ENCODE measurements at places on chromosomes 4 and X. TPM values are rescaled to one million over a fixed set of nuclear protein-coding genes. Genes with fewer than 3 reads are reported as not detected.
A peak's percentile ranks its signal among the peaks of the same experiment; 100 is the strongest.

DNA sequence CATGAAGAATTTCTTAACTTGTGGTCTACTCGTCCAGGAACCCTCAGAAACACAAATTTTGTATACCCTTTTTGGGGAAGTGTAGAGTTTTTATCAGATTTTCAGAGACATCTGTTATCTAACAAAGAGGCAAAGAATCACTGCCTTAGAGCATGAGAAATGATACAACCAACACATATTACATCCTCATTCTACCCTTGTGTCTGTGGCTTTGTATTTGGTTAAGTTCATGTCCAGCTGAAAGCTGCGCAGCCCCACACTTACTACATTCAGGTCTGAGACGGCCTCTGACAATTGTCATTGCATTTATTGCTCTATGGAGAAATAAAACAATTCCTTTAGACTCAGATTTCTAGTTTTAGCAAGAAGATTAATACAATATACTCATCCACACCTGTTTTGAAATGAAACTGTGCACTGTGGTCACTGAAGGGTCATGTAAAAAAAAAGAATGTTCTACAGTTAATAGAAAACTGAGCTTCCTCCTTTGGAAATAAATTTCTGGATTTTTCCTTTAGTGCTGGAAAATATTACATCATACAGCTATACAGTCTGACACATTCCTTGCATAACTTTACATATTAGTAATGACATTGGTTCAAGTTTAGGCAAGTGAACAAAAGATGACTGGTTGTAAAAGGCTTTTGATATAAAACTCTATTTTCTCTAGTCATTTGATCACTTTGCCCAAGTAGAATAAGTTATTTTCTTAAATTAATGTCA is 39.8 kb downstream of the GLRB start:
- DNase-seq, result peak; percentile 40

GRCh38 chr4:114527637-114528036 is 71.0 kb upstream of the UGT8 start:
- peak; percentile 20 for DNase-seq

GRCh38 chr4:15434091-15434490 is 6.3 kb downstream of the C1QTNF7 start:
- DNase-seq, result no peak

GRCh38 chr4:113080050-113080449 is 30.6 kb downstream of the ANK2 start:
- DNase-seq, result no peak

GRCh38 chr4:168771251-168771650 is 238.8 kb downstream of the CBR4 start:
- DNase-seq, result no peak

- no peak for DNase-seq
Observed at GRCh38 chr4:34261799-34262314, 1982.5 kb downstream of the ARAP2 start.

DNA sequence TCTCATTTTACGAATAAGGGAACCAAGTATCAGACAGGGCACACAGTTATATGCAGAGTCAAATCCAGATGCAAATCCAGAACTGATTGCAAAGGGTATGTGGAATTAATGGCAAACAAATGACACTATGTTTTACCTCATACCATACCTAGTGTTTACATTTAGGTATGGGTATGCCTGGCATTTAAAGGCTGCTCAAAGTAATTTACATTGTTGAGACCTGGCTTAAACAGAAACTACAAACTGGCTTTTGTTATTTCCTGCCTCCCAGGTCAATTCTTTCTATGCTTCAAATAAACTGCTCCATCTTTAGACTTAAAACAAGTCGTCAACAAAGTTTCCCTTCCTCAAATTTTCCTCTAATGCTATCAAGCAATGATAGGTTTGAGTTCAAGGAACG is 33.7 kb downstream of the ANKRD17 start:
- DNase-seq, result no peak

DNA sequence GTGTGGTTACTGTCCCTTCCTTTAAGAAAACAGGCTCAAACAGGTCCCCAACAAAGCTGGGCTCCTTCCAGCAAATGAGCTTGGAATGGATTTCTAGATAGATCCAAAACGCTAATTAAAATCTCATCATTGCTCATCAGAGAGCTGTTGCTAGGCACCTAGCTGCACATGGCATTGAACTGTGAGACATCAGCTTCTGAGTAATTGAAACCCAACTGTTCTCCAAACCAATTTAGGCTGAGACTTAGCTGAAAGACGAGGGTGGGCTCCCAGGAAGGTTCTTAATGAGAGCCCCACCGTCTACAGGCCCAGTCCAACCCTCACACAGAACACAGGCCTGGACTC is 59.1 kb downstream of the FAM184B start:
- DNase-seq, result peak; percentile 14

GRCh38 chrX:153669174-153669890 is 4.3 kb downstream of the PNCK start:
- DNase-seq, result no peak

DNA sequence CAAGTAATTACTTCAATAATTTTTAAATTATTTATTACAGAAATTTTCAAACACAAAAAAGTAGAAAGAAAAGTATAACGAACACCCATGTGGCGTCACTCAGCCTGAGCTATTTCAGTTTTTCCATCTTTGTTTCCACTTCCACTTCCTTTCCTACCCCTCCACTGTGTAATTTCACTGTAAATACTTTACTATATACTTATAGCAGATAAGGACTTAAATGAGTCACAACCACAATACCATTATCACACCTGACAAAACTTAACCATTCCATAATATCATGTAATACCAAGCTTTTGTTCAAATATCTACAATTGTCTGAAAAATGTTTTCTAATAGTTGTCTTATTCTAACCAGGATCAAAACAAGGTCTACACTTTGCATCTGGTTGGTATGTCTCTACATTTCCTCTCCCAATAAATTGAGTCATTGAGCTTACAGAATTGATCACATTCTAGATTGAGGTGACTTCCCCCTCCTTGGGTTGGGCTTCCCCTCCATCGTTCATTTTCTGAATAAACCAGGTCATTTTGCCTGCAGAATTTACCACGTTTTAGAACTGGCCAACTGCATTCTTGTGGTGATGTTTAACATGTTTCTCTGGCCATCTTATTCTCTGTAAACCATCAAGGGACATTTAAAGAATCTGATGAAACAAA is 48.7 kb downstream of the ATP10D start:
- no peak for DNase-seq

GRCh38 chr4:67020438-67020797 is 524.9 kb downstream of the CENPC start:
- peak; percentile 6 for DNase-seq

DNA sequence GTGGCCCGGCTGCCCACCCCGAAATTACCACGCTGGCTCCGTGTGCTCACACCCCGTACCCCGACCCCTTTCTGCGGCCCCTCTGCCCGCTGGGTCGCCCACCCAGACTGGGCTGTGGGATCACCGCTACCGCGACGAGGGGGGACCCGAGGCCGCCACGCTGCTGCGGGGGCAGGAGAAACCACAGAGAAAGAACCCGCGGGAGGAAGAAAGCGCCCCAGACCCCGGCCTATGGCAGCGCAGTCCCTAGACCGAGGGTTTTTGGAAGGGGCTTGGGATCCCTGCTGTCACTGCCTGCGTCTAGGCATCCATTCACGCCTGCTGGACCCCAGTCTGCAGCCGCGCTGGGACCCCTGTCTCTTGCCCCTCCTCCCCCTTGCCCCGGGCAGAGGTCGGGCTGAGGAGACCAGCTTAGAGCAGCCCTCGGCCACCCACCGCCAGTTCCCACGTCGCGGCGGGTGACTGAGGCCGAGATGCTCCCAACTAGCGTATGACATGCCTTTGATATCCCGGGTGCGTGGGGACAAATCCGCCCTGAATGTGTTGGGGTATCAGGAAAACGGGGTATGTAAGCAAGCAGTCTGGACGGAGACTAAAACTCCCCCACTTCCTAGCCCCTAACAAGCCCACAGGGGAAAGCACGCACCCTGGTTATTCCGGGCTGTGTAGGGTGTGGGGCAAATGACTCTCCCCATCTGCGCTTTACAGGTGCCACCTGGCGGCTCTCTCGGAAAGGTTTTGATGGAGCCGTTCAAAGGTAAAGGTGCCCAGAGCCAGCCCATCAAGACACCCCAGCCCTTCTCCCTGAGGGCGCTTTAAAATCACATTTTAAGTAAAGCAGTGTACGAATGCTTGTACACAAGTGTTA is 862 bp upstream of the INPP4B start:
- DNase-seq, result peak; percentile 59

- no peak for DNase-seq
Observed at GRCh38 chr4:108092288-108092687, 76.4 kb downstream of the LEF1 start.

GRCh38 chr4:176259330-176260090 is 9.5 kb downstream of the ASB5 start:
- DNase-seq, result no peak

DNA sequence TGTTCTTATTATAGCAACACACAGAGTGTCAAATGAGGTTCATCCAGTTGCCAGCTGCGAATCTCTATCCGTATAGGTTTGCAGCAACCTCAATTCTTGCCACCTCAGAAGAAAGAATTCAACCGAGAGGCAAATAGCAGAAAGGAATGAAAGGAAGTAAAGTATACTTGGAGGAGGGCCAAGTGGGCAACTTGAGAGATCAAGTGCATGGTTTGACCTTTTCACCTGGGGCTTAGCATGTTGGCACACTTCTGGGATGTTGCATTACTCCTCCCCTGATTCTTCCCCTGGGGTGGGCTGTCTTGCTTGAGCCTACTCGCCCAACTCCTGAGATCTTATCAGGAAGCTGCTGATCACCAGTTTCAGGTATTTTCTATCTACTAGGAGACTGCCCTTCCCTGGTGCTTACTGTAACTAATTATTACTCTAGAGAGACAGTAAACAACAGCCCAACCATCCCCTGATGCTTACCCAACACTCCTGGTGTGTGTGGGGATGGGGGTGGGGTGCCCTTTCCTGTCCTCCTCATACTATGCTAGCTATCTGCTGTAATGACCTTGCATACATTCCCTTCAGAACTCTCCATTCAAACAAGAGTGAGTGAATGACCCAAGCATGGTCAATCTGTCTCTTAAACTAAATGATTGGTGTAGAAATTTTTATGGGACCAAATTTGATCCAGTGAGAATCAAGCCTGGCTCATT is 7.3 kb upstream of the TMEM33 start:
- DNase-seq, result no peak

GRCh38 chr4:158997660-158998349 is 105.1 kb upstream of the RAPGEF2 start:
- DNase-seq, result no peak

GRCh38 chr4:27836523-27836922 is 975.9 kb downstream of the STIM2 start:
- no peak for DNase-seq

GRCh38 chrX:153924149-153924861 is 1.8 kb downstream of the ARHGAP4 start:
- no peak for DNase-seq

DNA sequence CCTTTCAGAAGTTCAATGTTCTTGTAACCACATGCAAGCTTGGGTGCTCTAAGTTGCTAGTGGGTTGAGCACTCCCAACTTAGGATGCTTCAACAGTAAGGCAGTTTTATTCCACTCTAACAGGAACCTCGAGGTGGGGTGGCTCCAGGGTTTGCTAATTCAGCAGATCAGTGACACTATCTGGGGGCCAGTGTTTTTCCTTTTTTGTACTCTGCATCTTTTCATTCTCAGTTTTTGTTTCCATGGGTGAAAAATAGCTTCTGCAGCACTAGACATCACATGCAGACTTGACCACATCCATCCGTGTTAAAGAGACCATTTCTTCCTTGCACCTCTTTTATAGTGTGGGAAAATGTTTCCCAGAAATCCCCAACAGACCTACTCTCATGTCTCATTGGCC is 497.6 kb downstream of the STIM2 start:
- no peak for DNase-seq

GRCh38 chr4:136599890-136600289 is 932.4 kb downstream of the PCDH18 start:
- no peak for DNase-seq

GRCh38 chr4:40194602-40195161 is 2.1 kb upstream of the RHOH start:
- DNase-seq, result no peak

GRCh38 chrX:9860826-9861225 is 74.6 kb downstream of the SHROOM2 start:
- DNase-seq, result no peak

GRCh38 chrX:8803326-8803725 is 2.1 kb upstream of the FAM9A start:
- DNase-seq, result no peak

GRCh38 chrX:56120242-56120641 is 111.9 kb upstream of the KLF8 start:
- no peak for DNase-seq

DNA sequence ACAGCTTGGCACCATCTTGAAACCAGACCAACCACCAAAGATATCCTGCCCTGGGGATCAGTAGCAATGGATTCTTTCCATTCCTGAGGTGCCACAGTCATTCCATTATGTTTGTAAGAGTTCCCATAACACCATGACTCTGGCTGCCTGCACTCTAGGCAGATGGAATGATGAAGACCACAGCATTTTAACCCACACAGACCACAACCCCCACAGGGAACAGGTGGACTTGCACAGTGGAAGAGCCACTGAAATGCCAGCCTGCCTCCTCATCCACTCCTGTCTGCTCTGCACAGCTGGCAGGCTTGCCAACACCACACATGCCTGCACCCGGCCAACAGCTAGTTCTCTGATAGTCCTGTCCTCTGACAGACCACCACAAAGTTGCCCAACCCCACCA is 2362.2 kb upstream of the AGA start:
- DNase-seq, result no peak

- DNase-seq, result peak; percentile 39
Observed at GRCh38 chr4:95319169-95319568, 229.6 kb downstream of the UNC5C start.

DNA sequence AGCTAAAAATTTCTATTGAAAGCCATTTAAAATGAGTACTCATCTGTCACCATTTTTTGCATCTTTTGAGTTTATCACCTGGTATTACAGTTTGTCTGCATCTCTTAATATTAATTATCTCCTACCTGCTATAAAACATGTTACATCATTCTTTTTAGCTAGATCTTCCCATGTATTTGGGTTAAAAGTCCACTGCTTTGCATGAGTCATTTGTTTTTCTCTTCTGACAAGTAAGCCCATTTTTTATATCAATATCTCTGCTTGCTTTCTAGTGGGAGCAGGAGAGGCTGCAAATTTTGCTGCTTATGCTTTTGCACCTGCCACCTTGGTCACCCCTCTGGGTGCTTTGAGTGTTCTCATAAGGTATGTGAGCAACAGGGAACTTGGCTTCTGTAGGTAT is 16.1 kb downstream of the NIPAL1 start:
- DNase-seq, result no peak

GRCh38 chrX:100687546-100687945 is 43.5 kb downstream of the SRPX2 start:
- no peak for DNase-seq

- DNase-seq, result peak; percentile 7
Observed at GRCh38 chr4:104641418-104641817, 146.7 kb upstream of the CXXC4 start.

The TMEM47 gene
- 108 TPM for total RNA-seq

The ARHGAP6 gene
- total RNA-seq, result 9.2 TPM

The LYAR gene
- total RNA-seq, result 7.5 TPM

The AFF2 gene
- total RNA-seq, result 3.1 TPM

The EPGN gene
- total RNA-seq, result not detected

The RTL3 gene
- 1.9 TPM for total RNA-seq

The NR0B1 gene
- not detected for total RNA-seq

The REELD1 gene
- total RNA-seq, result not detected

The F9 gene
- not detected for total RNA-seq
